ENCODE measurements at places on chromosomes 6 and 20.

GRCh38 chr6:100452998-100453397 is 11.7 kb downstream of the SIM1 start:
- DNase-seq, result no peak

- no peak for DNase-seq
These were observed 38.9 kb downstream of the SNRNP48 start for GRCh38 chr6:7628909-7629308.

- DNase-seq, result no peak
These were observed 164.5 kb downstream of the CD83 start for GRCh38 chr6:14281811-14282660.

DNA sequence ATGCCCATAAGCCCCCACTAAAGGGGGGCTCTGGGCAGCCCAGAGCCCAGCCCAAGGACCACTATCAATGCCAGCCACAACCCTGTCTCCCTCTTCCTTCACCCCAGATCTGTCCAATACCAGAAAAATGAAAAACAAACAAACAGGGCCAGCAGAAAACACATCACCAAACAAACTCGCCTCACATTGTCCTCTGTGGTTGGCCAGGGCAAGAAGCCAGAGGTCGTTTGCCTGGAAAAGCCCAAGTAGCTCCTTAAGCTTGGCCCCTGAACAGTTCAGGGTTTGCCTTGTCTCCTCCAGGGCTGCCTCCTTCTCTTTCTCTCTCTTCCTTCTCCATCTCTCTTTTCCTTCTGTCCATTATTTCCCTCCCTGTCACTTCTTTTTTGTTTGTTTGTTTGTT is 10.1 kb upstream of the SCUBE3 start:
- DNase-seq, result no peak

DNA sequence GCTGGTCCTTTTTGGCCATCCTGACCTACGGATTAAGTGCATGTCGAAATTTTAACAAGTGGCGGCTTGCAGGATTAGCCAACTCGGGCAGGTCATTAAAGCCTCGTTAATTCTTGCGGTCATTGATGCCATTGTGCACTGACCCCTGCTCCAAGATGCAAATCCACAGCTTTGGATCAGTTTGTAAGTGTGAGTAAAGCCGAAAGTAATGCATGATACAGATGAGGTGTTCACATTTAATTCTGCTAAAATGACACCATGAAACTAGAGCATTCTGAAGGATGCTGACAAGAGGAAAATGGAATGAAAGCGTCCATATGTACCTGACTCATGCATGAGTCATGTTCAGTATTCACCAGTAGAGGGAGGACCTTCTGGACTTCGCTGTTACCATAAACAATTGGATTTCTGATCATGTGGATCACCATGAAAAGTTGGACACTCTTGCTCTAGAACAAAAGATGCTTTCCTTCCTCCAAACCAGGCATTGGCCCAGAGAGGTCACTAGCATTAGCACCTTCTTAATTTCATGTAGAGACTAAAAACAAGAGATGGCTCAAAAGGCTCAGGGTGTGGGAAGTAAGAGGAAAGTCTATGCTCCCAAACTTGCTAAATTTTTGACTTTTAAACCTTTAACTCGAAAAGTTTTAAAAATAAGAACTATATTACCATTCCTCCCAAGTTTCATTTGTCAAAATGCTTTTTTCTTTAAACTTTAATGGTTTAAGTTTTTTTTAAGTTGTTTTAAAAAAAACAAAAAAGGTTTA is 48.0 kb downstream of the MUC22 start:
- DNase-seq, result no peak

GRCh38 chr6:37077905-37078296 is 72.4 kb downstream of the FGD2 start:
- no peak for DNase-seq

GRCh38 chr6:132043148-132043547 is 92.0 kb upstream of the CCN2 start:
- no peak for DNase-seq

DNA sequence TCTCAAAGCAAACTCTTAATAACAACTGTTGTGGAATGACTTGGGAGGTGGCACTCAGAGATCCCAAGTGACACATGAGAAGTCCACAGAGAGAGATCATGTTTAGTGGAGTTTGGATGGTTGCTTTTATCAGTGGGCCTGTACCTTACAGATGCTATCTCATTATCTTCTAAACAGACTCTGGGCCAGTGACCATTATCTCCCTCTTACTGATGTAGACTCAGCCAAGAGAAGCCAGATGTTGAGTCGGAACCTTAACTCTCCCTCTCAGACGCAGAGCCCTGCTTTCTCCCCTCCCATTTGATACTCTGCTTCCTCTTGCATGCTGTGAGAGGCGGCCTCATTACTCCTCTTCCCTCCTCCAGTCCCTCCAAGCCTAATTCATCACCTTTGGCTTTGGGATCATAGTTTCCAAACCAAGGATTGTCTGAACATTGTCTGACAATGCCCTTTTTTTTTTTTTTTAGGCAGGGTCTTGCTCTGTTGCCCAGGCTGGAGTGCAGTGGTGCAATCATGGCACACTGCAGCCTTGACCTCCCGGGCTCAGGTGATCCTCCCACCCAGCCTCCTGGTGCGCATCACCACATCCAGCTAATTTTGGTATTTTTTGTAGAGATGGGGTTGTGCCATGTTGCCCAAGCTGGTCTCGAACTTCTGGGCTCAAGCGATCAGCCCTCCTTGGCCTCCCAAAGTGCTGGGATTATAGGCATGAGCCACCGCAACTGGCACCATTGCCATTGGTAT is 4.5 kb upstream of the DDR1 start:
- DNase-seq, result no peak

DNA sequence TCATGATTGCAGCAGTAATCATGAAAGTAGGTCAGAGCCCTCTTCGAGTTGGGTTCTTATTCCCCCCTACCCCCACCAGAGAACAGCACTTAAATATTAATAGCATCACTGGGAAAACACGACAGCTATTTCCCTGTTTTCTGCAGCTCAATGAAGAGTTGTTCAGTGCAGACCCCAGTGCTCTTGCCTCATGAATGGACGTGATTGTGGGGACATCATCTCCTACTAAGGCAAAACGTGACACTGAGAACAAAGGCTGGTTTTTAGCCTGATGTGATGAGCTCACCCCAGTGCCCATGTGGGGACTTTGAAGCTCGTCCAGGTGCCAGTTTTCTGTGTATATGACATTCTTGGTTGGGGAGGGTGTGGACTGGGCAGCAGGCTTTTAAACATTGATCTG is 105.9 kb downstream of the SLC35F1 start:
- DNase-seq, result no peak

- DNase-seq, result no peak
These were observed 84.1 kb downstream of the C6orf52 start for GRCh38 chr6:10610289-10610688.

GRCh38 chr20:35881676-35882075 is 72.6 kb downstream of the SCAND1 start:
- no peak for DNase-seq

DNA sequence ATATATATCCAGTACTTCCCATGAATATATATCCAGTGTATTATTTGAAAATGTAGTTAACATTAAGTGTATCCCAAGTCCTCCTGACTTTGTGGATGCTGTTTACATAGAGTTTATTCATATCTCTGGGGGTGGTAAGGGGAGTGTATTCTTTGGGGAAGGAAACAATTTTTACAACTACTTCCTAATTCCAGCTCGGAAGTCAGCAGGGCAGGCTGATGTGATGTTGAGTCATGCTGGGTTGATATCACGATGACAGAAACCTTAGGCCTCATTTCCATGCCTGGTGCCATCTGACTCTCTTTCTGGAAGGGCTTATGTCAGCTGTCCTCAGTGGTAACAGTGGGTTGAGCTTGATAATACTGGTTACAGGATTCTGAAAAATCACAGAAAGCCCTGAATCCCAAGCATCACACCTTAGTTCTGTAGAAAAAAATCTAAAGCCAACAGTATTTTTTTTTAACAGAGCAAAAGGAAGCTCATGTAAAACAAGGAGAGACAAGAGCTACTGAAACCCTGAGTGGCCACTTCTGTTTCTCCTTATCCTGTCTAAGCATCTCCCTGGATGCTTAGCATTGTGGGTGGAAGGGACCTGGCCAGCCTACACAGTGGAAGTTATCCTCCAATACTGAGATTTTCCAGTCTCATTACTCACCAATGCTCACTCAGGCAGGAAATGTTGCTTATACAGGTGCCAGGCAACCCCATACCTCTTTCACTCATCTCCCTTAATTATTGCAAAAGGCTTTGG is 75.2 kb upstream of the IYD start:
- no peak for DNase-seq

DNA sequence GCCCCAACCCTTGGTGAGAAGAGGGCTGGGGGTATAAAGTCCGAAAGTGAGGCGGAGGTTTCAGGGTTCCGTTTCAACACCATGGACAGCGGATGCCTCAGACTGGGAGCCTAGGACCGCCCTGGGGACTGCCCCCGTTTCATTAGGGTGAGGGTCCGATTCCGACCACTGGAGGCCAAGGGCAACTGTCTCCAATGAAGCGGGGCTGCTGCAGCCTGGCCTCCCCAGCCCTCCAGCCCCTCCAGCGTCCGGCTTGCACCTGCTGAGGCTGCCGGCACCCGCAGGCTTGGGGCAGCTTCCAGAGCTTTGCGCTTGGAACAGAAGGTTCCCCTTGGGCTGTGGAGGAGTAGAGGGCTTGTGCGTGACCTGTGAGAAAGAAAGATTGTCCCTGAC is 39.9 kb downstream of the YTHDF1 start:
- no peak for DNase-seq

DNA sequence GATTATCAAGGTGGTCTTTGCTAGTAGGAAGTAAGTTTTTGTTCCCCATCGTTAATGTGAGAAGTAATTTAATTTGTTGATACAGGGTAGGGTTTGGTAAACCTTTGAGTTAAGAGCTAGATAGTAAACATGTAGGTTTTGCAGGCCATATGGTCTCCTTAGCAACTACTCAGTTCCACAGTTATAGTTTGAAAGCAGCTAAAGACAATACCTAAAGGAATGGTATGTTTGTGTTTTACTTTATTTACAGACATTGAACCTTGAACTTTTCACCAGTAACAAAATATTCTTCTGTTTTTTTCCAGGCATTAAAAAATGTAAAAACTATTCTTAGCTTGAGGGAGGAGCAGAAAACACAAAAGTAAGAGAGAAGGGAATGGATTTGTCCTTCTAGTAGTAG is 1.7 kb downstream of the CAP2 start:
- DNase-seq, result no peak

DNA sequence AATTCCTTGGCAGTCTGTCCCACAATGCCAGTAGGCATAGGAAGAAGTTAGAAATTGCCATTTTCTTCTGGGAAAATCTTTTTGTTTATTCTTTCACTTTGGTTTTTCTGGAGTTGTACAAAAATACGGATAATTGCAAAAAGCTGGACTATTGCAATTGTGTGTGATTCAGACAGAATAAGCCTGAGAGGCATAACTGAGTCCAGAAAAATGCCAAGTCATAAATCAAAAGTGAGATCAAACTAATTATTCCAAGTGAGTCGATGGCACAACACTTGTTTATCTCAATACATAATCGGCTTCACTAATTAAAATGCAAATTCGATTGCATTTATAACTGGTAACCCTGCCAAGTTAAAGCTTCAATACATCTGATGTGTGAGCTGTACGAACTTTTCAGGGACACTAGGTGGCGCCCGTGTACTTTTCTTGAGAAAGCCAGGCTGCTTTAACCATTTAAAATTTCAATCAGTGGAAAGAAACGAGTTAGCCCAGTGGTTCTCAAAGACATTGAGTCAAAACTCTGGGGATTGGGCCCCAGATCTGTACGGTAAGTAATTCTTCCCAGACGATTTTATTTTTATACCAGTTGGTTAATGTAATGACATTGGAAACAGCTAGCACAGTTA is 102.6 kb downstream of the LAMP5 start:
- DNase-seq, result peak; percentile 23

DNA sequence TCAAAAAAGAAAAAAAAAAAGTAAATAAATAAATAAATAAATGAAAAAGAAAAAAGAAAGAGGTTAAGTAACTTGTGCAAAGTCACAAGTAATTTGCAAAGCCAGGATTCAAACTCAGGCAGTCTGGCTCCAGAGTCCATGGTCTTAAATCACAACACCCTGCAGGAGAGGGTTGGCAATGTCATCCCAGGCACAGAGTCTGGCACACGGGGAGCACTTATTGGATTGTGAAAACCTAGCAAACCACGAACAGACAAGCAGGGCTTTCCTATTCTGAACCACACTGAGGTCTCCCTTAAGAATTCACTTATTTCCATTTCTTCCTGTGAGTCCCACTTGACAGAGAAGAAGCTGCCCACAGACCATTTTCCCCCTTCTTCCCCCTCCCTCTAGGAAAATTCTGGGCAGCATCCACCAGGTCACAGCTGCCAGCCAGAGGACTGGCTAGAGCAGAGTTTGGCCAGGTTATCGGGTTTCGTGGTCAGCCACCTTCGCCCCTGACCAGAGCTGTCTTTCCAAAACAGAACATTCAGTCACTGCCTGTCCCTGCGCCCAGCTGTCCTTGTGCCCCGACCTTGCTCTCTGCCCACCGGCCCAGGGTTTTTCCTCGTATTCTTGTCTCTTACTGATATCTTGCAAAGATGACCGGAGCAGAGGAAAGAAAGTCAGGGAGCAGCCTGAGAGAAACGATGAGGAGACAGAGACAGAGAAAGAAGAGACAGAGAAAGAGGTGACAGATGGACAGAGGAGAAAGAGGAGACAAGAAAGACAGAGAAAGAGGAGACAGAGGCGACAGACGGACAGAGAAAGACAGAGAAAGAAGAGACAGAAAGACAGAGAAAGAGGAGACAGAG is 106.4 kb upstream of the PTPN1 start:
- no peak for DNase-seq

DNA sequence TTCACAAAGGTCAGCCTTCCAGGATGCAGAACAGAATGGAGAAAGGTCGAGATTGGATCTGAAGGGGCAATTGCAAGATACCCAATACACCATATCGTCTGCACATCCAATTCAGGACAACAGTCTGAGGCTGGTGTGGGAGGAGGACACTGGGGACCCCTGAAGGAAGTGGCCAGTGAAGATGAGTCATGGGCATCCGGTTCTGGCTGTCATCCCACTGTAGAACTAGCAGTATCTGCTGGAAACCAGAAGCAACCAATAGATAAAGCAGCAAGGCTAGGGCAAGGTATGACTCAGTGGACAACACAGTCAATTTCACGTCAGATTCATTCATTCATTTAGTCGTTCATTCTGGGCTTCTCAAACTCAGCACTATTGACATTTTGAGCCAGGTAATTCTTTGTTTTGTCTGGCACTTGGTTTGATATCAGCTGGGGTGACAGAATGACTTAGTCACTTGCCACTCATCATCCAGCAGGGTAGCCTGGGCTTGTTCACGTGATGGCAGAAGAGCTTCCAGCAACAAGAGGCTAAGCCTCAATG is 30.3 kb upstream of the SHLD1 start:
- DNase-seq, result no peak

- DNase-seq, result no peak
These were observed 804.1 kb upstream of the CITED2 start for GRCh38 chr6:140178520-140178919.

- DNase-seq, result no peak
These were observed 7.8 kb downstream of the NAA20 start for GRCh38 chr20:20024942-20025341.

DNA sequence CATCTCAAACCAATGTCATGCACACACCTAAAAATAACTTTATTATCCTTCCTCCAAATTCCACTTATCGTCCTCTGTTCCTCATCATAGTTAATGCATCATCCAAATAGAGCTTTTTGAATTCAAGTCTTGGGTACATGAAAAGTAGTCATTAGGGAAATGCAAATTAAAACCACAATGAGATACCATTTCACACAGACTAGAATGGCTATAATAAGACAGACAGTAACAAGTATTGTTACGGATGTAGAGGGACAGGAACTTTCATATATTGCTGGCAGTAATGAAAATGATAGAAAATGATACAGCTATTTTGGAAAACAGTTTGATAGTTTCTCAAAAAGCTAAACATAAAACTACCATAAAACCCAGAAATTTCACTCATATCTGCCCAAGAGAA is 59.1 kb downstream of the FHL5 start:
- DNase-seq, result no peak

GRCh38 chr6:11805259-11806053 is 26.9 kb upstream of the ADTRP start:
- no peak for DNase-seq
